ENCODE measurements at places on chromosomes 13 and 19.

- no peak for DNase-seq
These were observed 38.7 kb downstream of the SLC7A1 start for GRCh38 chr13:29556742-29557141.

DNA sequence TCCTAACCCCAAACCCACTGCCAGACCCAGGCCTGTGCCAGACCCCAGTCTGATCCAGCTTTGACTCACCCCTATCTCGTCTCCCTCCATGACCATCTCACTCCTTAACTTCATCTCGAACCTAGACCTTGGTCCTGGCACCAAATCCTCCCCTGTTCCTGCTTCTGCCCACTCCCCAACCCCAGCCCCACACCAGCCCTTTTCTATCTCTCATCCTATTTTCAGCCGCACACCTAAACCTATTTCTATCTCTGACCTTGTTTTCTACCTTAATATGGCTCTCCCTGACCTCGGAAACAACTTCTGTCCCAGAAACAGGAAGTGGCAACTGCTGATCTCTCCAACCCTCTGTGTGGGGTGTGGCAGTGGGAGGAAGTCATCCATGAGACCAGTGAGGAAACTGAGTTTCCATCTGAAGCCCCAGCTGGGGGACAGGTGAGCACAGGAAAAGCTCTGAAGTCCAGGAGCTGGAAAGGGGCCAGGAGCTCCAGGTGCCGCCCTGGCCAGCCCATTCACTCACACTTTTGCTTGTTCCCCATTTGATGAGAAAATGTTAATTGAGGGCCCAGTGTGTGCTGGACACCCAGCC is 13.7 kb downstream of the PTH2 start:
- DNase-seq = no peak

DNA sequence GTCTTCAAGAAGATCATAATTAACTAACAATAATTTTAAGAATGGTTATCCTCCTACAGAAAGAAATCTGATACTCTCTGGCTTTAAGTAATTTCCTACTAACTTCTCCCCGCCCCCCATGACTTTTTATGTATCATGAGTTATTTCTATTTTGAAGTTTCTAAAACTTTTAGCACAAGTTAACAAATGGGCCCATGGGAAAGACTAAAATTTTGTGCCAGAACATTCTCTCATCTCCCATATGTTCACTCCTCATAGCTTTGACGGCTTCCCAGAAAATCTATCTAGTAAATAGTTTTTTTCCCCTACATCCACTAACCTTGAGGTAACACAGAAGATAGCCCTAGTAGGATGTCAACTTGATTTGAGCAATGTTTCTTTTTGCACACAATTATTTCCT is 148.3 kb downstream of the POSTN start:
- DNase-seq = no peak

- DNase-seq = no peak
These were observed 42.6 kb downstream of the EFNB2 start for GRCh38 chr13:106492588-106493475.

GRCh38 chr13:99331881-99332293 is 24.7 kb upstream of the GPR183 start:
- DNase-seq = no peak

DNA sequence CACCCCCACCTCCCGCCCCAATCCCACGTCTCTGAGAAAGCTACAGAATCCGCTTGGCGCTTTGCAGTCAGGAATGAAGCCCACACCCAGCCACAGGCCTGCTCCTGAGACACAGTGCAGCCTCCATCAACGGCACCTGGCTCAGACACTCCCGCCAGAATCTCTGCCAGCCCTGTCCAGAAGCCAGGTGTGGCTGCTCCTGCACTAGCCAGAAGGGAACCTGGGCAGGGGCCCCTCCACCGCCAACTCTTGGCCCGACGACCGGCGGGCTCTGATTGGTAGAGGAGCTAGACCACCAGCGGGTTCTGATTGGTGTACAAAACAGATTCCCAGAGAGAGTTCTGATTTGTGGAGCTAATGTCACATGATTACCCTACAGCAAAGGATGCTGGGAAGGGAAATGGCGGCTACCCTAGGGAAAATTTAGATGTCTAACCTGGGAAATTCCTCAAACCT is 2.9 kb upstream of the PPP6R1 start:
- DNase-seq = no peak

- DNase-seq = no peak
These were observed 29.3 kb downstream of the ZNF566 start for GRCh38 chr19:36460046-36460445.

DNA sequence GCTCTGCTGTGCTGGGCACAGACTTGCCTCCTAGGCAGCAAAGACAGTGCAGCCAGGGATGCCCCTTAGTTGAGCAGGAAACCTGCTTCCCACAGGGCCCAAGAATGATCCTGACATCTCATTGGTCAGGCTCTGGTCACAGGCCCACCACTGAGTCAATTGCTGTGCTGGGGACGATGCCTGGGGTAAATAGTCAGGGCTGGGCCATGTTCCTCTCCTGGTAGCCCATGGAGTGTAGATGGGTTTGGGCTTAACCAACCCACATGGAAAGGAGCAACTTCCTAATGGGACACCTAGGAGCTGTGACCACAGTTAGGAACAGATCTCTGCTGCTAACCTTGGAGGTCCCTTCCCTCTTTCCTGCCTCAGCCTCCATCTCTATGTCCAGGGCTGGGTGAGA is 212.5 kb upstream of the ZNF536 start:
- no peak for DNase-seq

Measured in activated naive CD4-positive, alpha-beta T cell treated with anti-CD3 and anti-CD28 coated beads, Interleukin-2, amount 50 U/mL, for 16 hours (primary cell).